AG08395 (cell line): ENCODE measurements at places on chromosomes 1 and 21.

GRCh38 chr1:234745844-234746797, 136.1 kb upstream of the IRF2BP2 start:
- peak; percentile 39 for DNase-seq

DNA sequence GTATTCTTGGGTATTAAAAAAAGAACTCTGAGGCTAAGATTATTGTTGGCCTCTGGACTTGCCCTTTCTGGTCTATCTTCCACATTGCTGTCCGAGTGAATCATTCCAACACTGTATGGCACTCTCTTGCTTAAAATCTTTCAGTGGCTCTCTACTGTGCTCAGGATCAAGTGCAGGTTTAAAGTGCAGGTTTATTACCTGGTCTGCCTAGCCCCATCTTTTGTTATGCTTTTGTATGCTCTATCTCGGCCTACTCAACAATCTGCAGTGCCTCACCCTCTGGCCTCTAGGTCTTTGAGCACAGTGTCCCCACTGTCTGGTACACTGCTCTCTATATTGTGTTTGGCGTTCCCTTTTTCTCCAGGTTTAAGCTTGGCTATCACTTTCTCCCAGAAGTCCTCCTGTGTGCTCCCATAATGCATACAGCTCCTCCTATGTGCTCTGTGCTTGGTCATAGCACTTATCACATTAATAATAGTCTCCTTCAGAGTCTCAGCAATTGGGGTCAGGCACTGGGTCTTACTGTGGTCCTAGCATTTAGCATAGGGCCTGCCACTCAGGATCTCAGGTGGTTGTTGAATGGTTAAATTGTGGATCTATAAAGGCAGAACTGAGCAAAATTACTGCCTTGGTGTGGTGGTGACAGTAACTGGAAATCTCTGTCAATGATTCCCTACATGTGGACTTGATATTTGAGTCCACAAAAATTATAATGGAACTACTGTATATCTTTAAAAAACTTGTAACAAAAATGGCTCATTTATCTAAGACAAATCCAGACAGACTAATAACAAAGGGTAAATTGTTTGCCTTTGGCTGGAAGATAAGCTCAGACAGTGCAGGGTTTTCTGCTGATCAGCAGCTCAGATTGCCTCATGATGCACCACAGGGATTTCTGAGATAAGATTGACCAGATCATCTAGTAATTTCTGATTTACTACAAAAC, 10.6 kb upstream of the LDLRAD1 start:
- no peak for DNase-seq

GRCh38 chr21:26925122-26925521, 41.8 kb downstream of the ADAMTS5 start:
- no peak for DNase-seq

- no peak for DNase-seq
These were observed 357.4 kb downstream of the LMX1A start for GRCh38 chr1:164999146-164999545.

DNA sequence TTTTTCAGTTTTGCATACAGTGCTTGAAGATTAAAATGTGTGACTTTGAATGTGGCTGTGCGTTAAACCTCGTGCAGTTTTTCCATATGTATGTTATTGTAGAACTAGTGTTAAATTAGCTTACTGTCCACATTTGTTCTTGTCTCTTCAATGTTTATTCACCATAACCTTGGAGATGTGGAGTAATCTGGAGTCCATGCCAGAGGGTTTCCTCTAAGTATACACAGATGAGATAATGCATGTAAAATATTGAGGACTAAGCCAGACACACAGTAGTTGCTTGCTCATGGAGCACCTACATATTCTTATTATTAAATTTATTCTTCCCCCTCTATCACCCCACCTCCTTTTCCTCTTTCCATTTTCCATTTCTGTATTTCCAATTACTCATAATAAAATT, 7.7 kb upstream of the GIPC2 start:
- DNase-seq, result no peak

GRCh38 chr1:155717041-155717440, 28.1 kb downstream of the DAP3 start:
- no peak for DNase-seq

- DNase-seq, result peak; percentile 14
These were observed 34.1 kb downstream of the EXTL2 start for GRCh38 chr1:100860397-100860991.

DNA sequence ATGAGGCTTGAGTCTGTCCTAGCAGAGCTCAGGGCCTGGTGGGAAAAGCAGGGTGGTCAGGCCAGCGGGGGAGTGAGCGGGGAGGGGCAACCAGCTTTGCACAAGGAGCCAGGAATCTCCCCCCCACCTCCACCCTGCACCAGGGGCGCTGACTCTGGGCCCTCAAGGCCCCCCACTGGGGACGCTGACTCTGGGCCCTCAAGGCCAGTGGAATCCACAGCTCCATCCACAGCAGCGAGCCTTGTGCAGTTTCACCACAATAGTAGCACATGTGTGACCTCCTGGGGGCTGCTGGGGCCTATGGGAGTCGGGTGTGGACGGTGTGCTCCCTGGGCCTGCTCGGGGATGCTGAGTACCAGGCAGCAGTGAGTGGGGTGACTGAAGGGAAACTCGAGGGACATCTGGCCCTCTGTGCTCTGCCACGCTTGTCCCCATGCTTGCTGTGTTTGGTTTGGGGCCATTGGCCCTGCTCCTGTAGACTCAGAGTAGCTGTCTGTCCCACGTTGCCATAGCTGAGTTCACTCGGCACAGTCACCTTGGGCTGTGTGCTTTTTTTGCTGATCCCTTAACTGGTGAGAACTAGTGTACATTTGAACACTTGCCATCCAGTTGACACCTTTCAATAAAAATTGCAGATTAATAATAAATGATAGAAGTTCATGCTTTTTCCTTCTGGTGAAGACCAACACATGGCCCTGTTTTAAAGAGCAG, 89.2 kb downstream of the ADARB1 start:
- DNase-seq, result no peak

- DNase-seq, result no peak
These were observed 600.4 kb downstream of the ADGRL2 start for GRCh38 chr1:82401116-82401515.

DNA sequence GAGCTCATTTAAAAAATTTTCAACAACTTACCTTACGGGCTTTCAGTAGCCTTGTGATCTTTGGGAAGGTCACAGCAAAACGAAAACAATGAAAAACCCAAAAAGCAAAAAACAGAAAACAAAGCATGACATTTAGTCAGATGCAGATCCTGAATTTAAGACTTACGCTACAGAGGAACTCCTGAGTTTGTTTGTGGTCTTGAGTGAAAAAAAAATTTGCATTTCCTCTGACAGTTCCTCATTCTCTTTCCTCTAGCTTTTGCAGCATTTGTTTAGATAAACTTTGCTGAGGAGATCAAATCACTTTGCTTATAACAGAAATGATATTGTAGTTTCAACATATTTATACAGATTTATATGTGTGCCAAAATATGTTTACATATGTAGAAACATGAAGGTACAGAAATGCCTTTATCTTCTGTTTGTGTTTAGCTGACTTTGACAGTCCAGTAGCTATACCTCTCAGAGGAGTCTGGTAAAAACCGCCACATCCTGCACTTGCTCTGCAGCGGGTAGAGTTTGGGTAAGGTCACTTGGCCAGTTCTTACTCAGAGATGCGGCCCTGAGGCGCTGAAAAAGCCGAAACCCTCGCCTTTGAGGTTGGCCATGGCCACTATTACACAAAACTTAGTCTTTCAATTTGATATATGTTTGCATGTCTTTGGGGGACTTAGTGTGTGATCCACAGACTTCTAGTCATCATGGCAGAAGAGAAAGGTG, 142.5 kb downstream of the TNR start:
- no peak for DNase-seq

DNA sequence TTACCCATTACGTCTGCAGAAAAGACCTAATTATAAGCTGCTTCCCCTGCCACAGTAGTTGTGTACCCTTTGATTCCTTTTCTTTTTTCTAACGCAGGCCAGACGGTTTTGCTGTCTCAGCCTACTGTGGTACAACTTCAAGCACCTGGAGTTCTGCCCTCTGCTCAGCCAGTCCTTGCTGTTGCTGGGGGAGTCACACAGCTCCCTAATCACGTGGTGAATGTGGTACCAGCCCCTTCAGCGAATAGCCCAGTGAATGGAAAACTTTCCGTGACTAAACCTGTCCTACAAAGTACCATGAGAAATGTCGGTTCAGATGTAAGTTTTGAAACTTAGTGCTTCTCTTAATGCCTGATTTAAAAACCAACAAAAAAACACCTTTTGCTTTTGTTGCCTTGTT, 35.8 kb downstream of the ATF6 start:
- DNase-seq, result no peak

- no peak for DNase-seq
These were observed 28.1 kb upstream of the RNPC3 start for GRCh38 chr1:103497404-103497803.

- no peak for DNase-seq
These were observed 5.2 kb upstream of the TNNI1 start for GRCh38 chr1:201426479-201427310.

DNA sequence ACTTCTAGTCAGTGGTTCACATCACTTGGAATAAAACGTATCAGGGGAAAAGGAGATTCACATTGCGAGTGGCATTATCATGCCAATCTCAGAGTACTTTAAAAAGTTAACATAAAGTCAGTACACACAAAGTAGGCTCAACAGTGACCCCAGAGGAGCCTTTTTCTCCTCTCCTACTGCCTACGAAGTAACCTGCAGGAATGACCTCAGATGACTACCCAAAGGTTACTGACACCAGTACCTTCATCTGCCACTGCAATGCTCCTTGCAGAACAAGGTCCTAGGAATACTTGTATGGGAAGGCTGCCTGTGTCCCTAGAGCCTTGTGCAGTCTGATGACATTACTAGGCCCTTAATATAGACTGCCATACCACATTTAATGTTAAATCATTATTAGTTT, 389.8 kb upstream of the LYPLAL1 start:
- DNase-seq, result no peak

DNA sequence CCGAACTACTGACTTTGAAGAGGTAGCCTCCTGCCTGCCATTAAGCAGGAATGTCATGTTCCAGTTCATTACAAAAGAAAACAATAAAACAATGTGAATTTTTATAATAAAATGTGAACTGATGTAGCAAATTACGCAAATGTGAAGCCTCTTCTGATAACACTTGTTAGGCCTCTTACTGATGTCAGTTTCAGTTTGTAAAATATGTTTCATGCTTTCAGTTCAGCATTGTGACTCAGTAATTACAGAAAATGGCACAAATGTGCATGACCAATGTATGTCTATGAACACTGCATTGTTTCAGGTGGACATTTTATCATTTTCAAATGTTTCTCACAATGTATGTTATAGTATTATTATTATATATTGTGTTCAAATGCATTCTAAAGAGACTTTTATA, 159.8 kb upstream of the SGIP1 start:
- no peak for DNase-seq

GRCh38 chr1:199302554-199302953, 663.7 kb downstream of the PTPRC start:
- DNase-seq, result no peak

DNA sequence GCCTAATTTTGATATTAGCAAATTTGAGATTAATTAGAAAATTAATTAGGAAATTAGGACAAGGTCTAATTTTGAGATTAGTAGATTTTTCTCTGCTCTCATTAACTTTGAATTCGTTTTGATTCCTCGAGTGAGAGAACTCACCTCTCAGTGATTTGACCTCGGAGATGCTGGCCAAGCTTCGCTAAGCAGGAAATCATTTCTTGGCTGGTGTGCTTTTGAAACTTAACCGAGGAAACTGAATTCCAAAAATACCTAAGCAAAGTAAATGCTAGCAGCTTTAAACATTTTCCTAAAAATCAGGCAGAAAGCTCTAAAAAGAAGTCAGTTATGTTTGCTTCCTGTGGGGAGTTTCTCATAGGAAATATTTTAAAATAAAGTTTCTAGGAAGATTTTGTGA, 34.9 kb downstream of the CDC14A start:
- DNase-seq, result peak; percentile 27

DNA sequence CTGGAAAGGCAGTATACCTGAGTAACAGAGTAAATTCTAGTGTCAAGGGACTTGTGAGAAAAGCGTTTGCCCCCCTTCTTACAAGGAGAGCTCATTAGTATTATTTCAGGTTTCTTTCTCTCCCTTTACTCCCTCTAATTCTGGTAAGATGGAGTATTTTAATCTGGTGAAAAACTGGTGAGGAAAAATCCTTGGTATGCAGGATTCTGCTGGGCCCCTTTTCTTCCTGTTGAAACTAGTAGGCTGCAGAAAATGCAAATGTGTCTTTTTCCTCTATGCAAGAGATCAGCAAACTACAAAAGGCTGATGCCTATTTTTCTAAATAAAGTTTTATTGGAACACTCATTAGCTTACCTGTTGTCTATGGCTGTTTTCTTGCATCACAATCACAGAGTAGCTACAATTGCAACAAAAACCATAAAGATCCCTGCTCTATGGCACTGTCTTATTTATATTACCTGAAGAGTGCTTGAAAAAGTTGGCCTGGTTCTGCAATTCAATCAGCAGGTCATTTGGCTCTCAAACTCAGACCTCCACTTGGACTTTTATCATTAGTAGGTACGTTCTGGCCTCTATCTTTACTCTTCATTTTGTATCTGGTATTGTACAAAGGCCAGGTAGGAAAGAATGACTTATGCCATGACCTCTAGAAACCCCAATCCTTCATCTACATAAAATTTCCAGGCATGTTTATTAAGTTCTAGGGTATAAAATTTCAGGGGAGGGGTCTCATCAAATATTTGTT, 109.6 kb downstream of the AKT3 start:
- DNase-seq, result no peak
